ENCODE measurements at places on chromosomes 6 and 20. TPM values are rescaled to one million over a fixed set of nuclear protein-coding genes. Genes with fewer than 3 reads are reported as not detected.

PREP gene
- total RNA-seq, result 18.4 TPM

LY6G6C gene
- not detected for total RNA-seq

PSMB1 gene
- total RNA-seq, result 309 TPM

HAO1 gene
- total RNA-seq, result not detected

ADGB gene
- total RNA-seq, result not detected

GABRR2 gene
- 0.22 TPM for total RNA-seq

SPATS1 gene
- total RNA-seq, result not detected

BPIFA1 gene
- total RNA-seq, result not detected

SH3BGRL2 gene
- total RNA-seq, result not detected

NOTCH4 gene
- total RNA-seq, result 5.2 TPM
